ENCODE measurements at places on chromosomes 3 and 15.

GRCh38 chr3:190339130-190339529 is 16.9 kb upstream of the CLDN1 start:
- no peak for DNase-seq

DNA sequence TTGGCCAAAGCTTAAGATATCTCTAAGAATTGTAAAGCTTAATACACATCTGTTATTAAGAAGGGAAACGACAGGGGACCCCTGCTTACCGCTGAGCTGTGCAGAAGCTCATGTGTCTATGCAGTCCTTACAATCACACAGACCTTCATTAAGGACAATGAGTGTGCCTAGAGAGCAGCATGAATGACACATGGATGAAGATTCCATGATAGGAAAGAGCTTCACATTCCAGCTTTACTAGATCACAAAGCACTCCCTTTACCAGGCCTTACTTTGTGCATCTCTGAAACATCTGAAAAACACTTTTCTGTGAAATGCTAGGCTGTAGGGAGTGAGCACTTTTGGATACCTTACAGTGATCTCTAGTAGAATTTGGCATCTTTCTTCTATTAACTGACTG is 32.0 kb downstream of the RNF168 start:
- DNase-seq: no peak

GRCh38 chr3:4356220-4356540 is 53.0 kb downstream of the SETMAR start:
- no peak for DNase-seq

DNA sequence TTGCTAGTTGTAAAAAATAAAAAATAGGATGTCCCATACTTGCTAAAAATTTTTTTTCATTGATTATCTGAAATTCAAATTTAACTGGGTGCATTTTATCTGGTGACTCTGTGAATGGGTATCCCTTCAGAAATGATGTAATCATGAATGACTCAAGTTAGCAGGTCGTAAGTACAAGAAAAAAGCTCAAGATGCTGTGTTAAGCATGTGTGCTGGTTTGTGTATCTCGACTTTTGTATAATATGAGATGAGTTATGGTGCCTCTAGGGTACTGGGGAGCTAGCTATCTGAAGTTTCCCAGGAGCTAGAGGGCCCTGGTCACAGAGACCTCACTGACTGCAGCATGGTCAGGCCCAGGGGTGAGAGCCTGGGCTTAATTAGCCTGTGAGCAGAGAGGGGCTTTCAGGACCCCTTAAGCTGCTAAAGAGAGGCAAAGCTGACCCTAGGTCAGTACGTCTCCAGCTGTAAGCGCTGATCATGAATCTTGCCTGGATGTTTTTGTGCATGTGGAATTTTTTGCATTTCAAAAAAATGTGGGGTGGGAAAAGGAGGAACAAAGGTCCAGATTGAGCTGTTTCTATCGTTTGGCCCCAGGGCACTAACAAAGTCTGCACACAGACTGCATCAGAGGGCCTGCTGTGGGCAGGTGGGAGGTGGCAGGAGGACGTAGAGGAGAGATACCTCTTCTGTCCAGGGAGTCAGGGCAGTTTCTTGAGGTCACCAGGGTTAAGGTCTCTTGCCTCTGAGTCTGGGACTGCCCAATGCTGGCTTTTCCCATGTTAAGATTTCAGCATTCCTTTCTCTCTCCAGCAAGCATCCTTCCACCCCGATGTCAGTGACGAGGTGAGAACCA is 233.2 kb upstream of the TPM1 start:
- DNase-seq: no peak

DNA sequence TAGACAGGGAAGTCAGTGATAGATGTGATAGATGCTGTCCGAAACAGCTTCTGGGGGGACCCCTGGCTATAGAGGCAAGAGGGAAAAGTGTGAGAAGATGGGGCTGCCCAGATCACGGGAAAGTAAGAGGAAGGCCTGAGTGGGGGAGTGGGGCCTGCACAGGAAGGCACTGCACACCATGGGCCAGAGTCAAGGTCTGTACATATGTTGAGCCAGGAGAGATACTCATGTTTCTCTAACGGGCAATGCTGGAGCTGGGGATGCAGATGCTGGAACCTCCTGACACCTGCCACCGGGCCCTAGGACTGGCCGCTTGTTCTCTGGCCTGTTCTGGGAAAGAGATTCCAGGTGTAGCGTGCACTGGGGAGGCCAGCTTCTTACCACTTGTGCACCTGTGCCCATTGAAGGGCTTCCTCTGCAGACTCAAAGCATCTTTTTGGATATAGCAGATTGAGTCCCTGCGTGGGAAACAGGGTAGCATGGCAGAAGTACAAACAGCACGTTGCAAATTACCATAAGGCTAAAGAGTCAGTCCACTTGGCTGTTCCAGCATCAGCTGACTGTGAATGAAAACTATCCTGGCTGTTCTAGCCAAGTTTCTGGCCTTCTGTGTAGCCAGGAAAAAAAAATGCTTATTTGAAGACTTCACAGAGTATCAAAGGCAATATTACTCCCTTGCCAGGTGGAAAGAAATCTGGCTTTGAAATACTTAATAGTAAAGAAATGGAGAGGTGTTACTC is 77.1 kb upstream of the GSK3B start:
- DNase-seq: no peak

- no peak for DNase-seq
Measured at GRCh38 chr3:117150628-117151027, 441.0 kb downstream of the TUSC7 start.

GRCh38 chr3:188788621-188789081 is 383.1 kb upstream of the TPRG1 start:
- no peak for DNase-seq

DNA sequence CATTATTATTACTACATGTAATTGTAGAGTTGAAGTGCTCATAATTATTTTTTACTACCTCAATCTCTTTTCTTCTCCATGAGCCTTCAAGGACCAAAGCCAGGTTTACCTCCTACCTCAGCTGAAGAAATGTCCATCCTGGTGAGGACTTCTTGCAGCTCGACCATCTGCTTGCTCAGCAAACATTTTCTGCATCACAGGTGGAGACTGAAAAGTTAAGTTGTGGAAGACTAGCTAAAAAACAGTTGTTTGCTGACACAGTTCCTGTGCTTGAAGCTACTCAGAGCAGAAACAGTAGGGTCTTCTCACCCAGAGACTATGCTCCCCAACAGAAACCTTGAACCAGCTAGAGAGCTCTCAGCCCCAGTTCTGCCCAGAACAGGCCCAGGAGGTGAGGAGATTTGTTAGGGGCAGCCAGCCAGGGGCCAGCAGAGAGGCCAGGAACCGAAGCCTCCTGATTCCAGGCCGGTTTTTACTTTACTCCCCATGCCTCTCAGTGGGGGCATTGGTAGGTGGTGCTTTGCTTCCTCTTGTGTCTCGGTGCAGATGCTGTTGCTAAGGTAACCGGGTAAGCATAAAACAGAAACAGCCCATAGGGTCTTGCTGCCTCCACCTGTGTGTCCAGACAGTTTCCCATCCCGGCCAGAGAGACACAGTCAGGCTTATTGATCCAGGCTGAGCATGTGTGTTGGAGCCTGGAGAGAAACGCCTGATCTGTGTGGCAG is 54.9 kb downstream of the CCNL1 start:
- DNase-seq: peak; percentile 62

DNA sequence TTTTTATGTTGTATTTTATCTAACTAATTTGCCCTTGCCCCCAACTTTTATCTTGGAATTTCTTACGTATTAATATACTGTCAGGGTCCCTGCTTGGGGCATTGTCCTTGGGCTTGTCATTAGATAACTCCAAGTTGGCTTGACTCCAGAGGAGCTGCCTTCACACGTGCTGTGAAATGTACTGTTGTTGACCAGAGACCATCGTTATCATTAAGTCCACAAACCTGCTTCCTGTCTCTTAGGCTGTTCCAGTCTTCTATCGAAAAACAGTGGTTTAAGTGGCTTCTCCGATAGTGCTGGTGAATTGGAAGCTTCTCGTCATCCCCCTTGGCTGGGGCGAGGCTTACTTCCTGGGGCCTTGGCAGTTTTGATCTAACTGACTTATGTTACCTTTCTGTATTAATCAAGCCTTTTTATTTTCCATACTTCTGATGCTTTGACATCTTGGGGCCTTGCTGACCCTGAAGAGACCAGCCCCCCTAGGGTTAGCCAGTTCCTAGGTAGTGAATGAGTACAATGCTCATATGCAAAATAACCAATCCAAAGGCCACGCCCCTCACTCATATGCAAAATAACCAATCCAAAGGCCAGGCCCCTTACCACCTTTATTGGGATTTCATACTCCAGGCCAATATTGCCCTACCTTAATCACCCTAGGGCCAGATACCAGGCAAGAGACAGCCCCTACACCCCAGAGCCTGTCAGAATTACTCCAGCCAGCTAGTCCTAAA is 164.5 kb downstream of the IGF1R start:
- no peak for DNase-seq

DNA sequence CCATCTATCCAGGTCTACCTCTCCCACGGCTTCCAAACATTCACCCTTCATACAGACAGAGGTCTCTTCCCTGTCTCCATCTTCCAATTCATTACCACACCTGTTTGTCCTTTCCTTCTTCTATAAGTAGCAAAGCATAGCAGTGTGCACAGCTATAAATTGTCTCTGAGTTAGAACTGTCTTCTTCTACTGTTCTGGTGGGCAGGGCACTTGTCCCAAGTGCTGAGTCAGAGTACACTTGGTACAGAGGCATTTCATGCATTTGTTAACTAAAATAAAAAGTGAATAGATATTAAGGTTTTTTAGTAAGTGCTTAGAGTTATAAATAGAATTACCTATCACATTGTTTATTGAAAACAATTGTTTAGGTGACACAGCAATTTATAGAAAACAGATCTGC is 150.1 kb upstream of the CCDC54 start:
- DNase-seq: no peak

GRCh38 chr3:151592287-151592686 is 131.4 kb upstream of the IGSF10 start:
- DNase-seq: no peak

DNA sequence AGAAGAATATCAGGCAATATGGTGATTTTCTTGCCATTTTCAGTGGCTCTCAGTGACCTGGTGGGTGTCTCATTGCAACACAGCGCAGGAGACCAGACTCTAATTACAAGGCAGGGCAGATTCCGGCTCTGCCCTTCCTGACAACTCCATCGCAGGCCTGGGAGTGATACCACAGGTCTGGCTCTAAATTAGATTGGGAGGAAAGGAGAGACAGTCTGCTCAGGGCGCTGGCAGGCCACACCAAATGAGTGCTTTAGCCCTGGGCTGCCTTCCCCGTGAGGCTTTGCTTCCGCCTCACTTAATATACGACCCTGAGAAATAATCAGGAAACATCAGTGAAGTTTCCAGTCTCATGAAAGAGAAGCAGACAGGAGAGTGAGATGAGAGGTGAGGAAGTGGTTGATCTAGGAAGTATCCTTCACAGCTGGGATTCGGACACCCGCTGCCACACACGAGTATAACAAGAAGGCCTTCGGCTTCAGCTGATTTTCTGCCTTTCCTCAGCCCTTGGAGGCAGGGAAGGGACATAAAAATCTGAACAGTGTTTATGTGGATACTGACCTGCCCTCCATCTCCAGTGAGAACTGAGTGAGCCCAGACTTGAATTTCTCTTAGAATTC is 73.7 kb upstream of the PROK2 start:
- DNase-seq: no peak

GRCh38 chr15:38670128-38671005 is 105.8 kb upstream of the RASGRP1 start:
- no peak for DNase-seq

DNA sequence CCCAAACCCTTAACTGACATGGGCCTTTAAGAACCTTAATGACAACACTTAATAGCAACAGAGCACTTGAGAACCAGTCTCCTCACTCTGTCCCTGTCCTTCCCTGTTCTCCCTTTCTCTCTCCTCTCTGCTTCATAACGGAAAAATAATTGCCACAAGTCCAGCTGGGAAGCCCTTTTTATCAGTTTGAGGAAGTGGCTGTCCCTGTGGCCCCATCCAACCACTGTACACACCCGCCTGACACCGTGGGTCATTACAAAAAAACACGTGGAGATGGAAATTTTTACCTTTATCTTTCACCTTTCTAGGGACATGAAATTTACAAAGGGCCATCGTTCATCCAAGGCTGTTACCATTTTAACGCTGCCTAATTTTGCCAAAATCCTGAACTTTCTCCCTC is 49.9 kb downstream of the PGPEP1L start:
- DNase-seq: no peak

DNA sequence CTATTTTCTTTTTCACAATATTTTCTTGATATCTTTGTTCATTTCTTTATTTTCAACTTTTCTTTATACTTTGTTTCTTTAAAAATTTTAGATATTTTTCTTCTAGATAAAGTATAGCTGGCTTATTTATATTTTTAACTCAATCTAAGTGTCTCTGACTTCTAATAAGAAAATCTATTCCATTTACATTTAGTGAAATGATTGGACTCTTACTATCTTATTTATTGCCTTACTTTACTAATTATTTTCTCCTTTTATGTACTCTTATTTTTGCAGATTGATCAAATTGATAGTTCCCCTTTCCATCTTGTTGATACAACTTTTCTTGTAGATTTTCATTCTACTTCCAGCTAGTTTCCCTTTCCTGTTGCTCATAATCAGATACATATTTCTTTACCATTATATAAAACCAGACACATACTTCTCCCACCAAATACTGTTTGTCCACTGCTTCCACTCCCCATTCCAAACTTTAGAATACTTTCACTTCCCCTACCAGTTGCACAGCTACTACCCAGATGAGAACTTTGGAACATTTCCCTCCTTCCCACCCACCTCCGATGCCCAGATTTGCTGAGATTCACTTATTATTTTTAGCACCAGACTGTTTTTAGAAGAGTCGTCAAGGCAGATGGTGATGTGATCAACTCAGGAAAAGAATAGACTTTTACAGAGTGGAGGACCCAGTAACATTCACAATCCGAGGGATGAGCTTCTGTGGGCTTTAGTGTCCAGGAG is 151.5 kb downstream of the LIPC start:
- DNase-seq: no peak
